SJSA1 (cell line): ENCODE measurements at places on chromosomes 7 and 10. TPM values are rescaled to one million over a fixed set of nuclear protein-coding genes. Genes with fewer than 3 reads are reported as not detected.

Gene PLA2G12B
- total RNA-seq = not detected in 2 replicates

Gene PAX4
- not detected in 2 replicates for total RNA-seq

Gene SLC26A4
- 0.22 and 0.24 TPM in 2 replicates for total RNA-seq

Gene GNGT1
- not detected in 2 replicates for total RNA-seq

Gene SPDYE8
- 0.24 TPM in 1 of 2 replicates, not detected in the other for total RNA-seq
